ENCODE measurements at places on chromosomes 5 and 9.

GRCh38 chr9:1989500-1989899 is 25.6 kb upstream of the SMARCA2 start:
- no peak for DNase-seq

DNA sequence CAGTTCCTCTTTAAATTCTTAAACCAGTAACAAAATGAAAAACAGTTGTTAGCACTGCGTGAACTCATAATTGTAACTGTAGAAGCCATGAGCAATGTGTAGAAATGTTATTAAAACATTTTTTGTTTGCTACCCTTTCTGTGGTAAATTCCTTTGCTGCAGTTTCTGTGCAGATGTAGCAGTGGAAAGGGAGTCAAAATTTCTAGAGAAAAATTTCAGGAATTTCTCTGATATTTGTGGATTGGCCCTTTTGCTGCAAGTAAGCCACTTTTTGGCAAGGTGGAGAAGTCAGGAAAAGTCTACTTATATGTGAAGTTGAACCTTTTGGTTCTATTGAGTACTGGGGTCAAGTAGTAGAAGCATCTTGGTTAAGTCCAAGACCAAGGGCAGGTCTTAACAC is 10.1 kb downstream of the FBXL7 start:
- DNase-seq = no peak

- DNase-seq = no peak
Observed at GRCh38 chr9:7790819-7791182, 8.8 kb downstream of the DMAC1 start.

DNA sequence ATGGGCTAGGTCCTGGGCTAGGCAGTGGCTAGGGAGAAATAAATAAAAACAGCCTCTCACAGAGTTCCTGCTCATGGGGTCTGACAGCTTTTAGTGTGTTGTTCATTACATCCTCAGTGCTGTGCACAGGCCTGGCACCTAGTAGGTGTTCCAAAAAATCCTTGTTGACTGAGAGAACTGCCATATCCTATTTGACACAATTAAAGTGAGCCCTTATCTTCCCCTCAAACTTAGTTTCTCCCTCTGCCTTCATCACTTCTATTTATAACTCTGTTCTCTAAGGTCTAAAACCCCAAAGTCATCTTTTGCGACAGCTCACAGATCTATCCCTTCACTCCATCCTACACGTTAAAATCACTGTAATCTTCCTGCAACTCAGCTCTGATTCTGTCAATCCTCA is 549.1 kb upstream of the DAP start:
- no peak for DNase-seq

GRCh38 chr9:9504869-9505268 is 1107.9 kb downstream of the PTPRD start:
- no peak for DNase-seq

DNA sequence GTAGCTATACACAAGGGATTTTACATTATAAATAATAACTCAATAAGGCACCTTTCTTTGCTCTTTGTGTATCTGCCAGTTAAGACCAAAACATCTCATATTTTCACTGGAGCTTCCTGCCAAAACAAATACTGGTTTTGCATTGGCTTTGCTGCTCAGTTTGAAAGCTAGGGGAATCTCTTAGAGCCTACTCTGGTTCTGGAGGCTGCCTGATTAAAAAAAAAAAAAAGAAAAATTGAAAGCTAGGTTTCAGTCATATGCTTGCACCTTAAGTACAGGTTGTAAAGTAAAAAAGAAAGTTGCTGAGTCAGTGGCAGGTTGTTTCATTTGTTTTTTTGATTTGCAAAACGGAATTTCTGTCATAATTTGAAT is 2.3 kb downstream of the DENND4C start:
- no peak for DNase-seq

- DNase-seq = no peak
Observed at GRCh38 chr5:42621662-42622061, 135.0 kb upstream of the CCDC152 start.

GRCh38 chr9:137638680-137639079 is 19.9 kb downstream of the EHMT1 start:
- DNase-seq = no peak

GRCh38 chr5:17367256-17367840 is 130.7 kb upstream of the TAF11L2 start:
- no peak for DNase-seq

DNA sequence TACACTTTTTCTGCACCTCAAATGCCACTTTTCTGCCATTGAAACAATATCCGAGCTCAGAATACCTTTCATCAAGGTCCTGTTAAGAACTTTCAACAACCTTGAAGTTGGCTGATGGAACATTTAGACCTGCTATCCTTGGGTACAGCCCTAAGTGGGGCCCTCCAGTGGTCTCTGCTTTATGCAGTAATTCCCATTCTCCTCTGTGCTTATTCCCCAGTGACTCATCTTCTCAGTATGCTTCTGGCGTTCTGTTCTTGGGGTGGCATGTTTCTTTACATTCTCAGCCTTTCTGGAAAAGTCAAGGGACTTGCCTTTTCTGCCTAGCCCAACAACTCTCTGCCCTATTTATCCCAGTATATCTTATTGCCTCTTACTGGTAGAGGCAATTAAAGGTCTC is 7.1 kb downstream of the ANP32B start:
- DNase-seq = no peak

GRCh38 chr5:83636156-83636555 is 84.5 kb downstream of the HAPLN1 start:
- no peak for DNase-seq

DNA sequence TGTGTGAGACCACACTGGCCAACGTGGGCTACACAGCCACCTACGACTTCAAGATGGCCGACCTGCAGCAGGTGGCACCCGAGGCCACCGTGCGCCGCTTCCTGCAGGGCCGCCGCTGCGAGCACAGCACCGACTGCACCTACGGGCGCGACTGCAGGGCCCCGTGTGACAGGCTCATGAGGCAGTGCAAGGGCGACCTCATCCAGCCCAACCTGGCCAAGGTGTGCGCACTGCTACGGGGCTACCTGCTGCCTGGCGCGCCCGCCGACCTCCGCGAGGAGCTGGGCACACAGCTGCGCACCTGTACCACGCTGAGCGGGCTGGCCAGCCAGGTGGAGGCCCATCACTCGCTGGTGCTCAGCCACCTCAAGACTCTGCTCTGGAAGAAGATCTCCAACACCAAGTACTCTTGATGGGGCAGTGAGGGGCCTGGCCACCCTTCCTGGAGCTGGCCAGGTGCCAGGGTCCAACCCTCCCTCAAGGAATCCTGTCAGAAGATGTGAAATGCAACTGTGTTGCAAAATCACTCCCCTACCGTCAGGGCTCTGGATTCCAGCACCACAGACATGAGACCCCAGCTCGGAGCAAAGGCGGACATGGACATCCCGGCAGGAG is 11.1 kb downstream of the DIPK1B start:
- no peak for DNase-seq

DNA sequence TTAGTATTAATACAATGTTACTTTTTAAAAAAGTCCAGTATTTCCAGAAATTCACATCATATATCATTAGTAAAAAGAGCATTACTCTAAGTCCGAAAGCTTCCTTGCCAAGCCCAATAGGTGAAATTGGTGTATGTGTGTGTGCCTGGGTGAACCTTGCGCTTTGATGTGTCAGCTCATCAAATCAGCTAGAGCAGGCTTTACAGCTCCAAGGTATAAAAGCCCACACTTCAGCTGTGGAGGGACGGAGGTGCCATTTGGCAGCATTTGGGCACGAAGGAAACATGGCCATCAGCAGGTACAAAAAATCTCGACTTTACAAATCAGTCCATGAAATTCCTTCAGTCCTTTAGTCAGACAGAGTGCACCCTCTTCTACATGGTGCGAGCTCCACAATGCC is 76.5 kb upstream of the IL7R start:
- no peak for DNase-seq

- DNase-seq = no peak
Observed at GRCh38 chr9:35415402-35416097, 74.4 kb upstream of the RUSC2 start.

DNA sequence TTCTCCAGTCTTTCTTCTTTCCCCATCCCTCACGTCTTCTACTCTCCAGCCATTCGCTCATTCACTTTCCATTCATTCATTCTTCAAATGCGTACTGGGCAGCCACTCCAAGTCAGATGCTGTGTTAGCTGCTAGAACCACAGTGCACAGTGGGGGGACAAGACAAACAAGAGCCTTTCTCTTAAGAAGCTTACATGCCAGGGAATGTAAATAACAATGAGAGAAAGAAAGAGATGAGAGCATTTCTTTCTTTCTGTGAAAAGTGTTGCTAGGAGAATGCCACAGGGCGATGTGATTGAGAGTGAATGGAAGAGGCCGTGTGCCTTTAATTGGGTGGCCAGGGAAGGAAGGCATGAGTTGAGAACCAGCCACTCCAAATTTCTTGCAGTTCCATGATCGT is 46.3 kb upstream of the SMIM23 start:
- DNase-seq = no peak

All from stimulated activated CD8-positive, alpha-beta memory T cell treated with anti-CD3 and anti-CD28 coated beads, Interleukin-2, amount 100 ng/mL, for 1 hour (primary cell).